ENCODE measurements at places on chromosomes 2 and 18.

GRCh38 chr2:108855194-108855593 lies 68.6 kb downstream of the CCDC138 start:
- DNase-seq = no peak

GRCh38 chr2:202762556-202762955 lies 109.0 kb downstream of the ICA1L start:
- no peak for DNase-seq

GRCh38 chr2:75949385-75950030 lies 238.8 kb upstream of the GCFC2 start:
- no peak for DNase-seq

DNA sequence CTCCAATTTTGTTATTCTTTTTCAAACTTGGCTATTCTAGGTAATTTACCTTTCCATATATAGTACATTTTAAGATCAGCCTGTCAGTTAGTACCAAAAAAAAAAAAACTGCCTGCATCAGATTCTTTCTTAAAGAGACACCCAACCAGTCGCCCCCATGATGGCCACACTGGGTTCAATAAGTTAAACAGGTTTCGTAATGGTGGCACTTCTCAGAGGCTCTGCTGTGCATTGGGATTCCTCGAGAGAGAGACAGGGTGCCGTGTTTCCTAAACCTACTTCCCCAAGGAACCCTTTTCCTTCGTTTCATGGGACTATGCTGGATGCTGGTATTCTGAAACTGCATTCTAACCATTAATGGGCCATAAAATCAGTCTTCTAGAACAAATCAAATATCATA lies 37.4 kb downstream of the MYO7B start:
- no peak for DNase-seq

DNA sequence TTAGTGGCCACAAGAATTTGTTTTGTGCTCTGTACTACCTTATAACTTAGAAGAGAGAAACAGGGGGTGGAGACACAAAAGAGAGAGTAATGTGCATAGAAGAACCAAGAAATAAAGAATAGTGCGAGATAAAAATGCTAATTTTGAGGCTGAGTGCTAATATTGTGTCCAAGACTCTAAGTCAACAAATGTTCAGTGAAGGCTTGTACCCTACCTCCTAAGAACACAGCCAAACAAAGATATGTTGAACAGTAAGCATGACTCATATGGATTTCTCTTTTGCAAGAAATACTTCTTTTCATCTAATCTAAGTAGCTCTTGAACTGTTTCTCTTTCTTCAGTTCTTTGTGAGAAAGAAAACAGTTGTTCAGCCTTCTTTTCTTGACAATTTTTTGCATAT lies 45.2 kb downstream of the GAREM1 start:
- no peak for DNase-seq

DNA sequence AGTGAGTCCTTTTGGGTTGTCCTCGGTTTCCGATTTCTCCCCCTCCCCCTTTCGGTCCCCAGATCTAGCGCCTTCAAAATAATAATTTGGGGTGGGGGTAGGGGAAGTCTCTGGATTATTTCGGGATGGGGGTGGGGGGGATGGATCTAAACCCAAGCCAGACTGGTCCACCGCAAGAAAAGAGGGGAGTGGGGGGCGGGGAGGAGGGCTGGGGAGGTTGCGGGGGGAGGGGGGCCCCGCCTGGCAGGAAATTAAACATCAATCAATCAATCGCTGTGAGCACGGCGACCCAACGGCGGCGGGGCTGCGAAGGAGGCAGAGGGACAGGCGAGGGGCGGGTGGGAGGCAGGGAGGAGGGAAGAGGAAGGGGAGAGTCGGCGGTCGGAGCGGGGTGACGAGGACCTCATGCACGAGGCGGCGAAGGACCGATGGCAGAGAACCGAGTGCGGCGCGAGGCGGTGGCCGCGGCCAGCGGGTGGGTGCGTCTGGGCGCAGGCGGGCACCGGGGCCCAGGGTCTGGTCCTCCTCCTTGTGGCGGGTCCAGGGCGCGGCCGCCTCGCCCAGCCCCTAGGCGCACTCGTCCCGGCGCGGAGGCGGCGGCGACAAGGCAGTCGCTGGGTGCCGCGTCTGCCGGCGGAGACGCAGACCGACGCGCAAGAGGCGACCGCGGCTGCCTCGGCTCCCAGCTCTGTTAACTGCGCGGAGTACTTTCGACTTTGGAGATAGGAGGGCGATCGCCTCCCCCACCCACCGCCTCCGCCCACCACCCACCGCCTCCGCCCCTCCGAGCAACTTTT lies 468 bp upstream of the SATB2 start:
- no peak for DNase-seq

Data from AG04450 (cell line).